ENCODE measurements at places on chromosomes 5 and 9.

- no peak for DNase-seq
Observed at GRCh38 chr9:34187891-34188240, 9.0 kb downstream of the UBAP1 start.

GRCh38 chr9:124122813-124123462, 111.4 kb downstream of the LHX2 start:
- DNase-seq, result no peak

DNA sequence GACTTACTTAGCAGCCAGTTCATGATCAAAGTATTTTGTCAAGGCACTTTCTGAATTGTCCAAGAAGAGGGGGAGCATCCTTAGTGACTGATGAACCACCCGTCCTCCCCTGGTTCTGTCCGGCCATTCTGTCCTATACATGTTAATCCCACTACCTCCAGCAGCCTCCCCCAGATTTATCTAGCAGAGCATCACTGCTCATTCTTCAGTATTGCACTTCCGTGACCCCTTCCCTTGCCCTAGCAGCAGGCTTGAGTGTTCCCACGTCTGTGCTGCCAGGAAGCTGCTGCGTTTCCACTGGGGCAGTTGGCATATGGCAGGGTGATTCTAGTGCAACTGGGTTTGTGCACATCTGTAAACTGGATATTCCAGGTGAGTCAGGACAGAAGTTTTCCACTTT, 4.5 kb downstream of the GLDC start:
- DNase-seq, result no peak

DNA sequence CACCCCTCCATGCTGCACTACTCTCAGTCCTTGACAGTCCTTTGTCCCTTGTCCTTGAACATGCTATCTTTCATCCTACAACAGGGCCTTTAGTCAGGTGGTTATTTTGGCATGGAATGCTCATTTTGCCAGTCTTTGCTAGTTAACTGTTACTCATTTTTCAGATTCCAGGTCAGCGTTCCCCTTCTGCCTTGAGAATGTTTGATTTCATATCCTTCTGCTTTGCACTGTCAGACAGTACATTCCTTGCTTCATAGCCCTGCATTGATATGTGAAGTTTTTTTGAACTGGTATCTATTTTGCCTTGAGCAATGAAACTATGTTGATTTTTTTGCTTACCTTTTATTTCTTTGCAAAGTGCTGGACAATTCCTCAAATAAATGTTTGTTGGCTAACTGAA, 638.2 kb upstream of the SEMA6A start:
- DNase-seq, result no peak

DNA sequence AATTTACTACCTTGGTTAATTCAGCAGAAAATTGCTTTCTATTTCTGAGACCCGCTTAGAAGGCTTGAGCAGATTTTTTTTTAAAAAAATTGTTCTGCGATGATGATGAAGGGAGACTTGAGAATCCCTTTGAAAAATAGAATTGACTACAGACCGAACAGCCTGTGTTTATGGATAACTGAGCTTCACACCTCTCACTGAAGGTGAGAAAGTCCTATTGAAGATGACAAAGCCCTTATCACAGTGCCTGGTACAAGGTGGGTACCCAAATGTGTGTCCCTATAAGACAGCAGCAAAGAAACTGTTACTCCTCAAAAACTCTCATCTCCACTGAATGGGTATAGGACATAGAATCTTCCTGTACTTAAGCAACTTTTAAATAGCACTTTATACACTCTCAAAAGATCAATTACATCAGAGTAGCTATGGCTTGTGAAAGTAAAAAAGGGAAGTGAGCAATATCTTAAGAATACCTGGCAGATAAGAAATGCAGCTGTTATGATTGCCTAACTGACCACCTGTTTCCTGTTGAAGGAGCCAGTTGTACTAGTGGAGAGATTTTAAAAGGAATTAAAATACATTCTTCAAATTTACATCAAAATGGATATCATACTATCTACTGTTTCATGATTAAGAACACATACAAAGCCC, 419.7 kb downstream of the CHSY3 start:
- no peak for DNase-seq

- no peak for DNase-seq
Observed at GRCh38 chr5:148912146-148912545, 85.7 kb downstream of the ADRB2 start.

DNA sequence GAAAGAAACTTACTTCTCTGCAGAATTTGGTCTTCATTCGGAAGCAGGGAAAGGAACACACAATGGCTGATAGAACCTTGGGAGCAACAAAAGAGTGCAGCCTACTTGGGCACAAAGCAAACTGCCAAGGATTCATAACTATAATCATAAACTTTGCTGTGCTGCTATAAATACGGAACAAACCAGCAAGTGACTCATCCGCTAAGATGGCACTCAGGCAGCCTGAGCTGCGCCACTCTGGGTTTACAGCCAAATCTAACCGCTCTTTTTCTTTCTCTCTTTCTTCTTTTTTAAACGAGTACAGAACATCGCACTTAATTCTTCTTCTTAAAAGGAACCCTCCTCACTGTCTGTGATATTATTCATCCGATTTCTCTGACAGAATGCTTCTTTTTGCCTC, 81.1 kb downstream of the PTPN3 start:
- no peak for DNase-seq

All from thoracic aorta (tissue), 2 donors.